Spleen (tissue), 13 donors: ENCODE measurements at places on chromosomes 7 and 10. TPM values are rescaled to one million over a fixed set of nuclear protein-coding genes. Genes with fewer than 3 reads are reported as not detected.
A peak's percentile ranks its signal among the peaks of the same experiment; 100 is the strongest.

Gene RBP4
- total RNA-seq: not detected

Gene EMX2
- total RNA-seq: not detected

Gene PON1
- total RNA-seq: not detected

Gene GARIN1A
- 4.8 TPM for total RNA-seq

Gene AMZ1
- 1.2 TPM for total RNA-seq

Gene MYPN
- not detected for total RNA-seq

DNA sequence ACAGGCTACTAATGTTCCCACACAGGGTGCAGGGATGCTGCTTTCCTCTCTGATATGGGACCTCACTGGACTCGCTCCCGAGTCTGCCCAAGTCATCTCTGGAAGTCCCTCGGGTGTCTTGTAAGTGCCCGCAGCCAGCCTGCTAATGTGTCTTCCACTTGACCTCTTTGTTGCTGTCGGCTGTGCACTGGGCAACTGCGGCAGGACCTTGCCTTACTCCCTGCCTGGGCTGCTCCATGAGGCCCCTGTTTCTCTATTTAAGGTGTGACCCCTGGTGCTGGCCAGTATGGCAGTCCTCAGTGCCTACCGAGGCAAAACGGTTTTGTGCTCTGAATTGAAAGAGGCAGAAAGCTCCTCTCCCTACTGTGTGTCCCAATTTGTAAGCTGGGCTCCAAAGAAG is 88.8 kb upstream of the DUSP5 start:
- H3K36me3 ChIP-seq: no peaks in the 10 kb centered on the region
- H3K4me1 ChIP-seq: peaks cover 40% of the 10 kb centered on the region
- peaks cover 9% of the 10 kb centered on the region for H3K27me3 ChIP-seq
- H3K27ac ChIP-seq: no peak overlapping the region
- no peak for DNase-seq

DNA sequence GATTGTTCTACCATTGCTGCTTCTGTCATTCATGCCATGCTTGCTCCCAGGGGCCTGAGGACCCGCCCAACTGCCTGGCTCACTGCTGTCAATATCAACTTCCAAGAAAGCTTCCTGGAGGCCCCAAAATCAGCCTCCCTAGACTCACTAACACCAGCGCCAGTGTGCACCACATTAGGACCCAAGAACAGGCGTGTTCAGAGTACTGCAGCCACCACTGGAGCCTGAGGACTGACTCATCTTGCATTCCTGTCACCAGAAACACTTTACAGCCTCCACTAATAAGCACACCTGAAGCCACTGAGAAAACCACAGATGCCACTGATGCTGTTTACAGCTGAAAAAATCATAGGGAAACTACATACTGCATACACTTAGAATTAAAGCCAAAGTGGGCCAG is 1284.3 kb downstream of the TYW1 start:
- no peaks in the 10 kb centered on the region for H3K4me1 ChIP-seq
- no peak overlapping the region for H3K27ac ChIP-seq
- H3K36me3 ChIP-seq: no peaks in the 10 kb centered on the region
- no peak for DNase-seq
- H3K27me3 ChIP-seq: no peaks in the 10 kb centered on the region
- H3K4me3 ChIP-seq: no peak overlapping the region

DNA sequence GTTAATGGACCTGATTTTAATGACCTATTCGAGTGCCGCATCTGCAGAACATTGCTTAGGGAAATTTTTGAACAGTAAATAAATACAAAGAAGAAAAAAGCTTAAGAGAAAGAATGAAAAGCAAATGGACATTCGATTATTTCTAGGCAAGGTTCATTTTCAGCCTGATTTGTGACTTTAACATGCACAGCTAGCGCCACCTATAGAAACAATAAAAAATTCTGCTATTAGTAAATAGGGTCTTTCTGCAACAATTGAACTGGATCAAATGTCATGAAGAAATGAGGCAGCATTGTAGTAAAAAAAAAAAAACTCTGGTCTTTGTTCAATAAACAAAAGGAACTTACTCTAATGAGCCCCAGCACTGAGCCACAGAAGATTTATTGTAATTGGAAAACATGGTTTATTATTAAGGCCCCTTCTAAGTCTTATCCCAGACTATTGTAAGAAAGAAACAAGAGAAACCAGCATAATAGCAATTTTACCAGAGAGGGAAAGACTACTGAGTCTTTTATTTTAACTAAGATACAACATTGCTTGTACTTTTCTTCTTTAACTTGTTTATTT is 41.4 kb upstream of the GHITM start:
- H3K4me3 ChIP-seq: no peak overlapping the region
- H3K4me1 ChIP-seq: no peaks in the 10 kb centered on the region

GRCh38 chr10:16944402-16944801 is 127.2 kb upstream of the RSU1 start:
- no peaks in the 10 kb centered on the region for H3K27me3 ChIP-seq
- H3K36me3 ChIP-seq: no peaks in the 10 kb centered on the region
- no peaks in the 10 kb centered on the region for H3K4me1 ChIP-seq
- no peak for DNase-seq

GRCh38 chr7:1742555-1743303 is 72.7 kb downstream of the ELFN1 start:
- peaks cover 23% of the 10 kb centered on the region for H3K27me3 ChIP-seq
- peaks cover 7% of the 10 kb centered on the region for H3K4me1 ChIP-seq
- peak overlapping the region; percentile 69 for H3K27ac ChIP-seq
- peak; percentile 82 for DNase-seq
- H3K36me3 ChIP-seq: no peaks in the 10 kb centered on the region
- H3K4me3 ChIP-seq: peak overlapping the region; percentile 55

GRCh38 chr10:76463111-76463510 is 1031.7 kb downstream of the LRMDA start:
- no peaks in the 10 kb centered on the region for H3K27me3 ChIP-seq
- DNase-seq: no peak
- H3K4me1 ChIP-seq: no peaks in the 10 kb centered on the region
- no peaks in the 10 kb centered on the region for H3K36me3 ChIP-seq

DNA sequence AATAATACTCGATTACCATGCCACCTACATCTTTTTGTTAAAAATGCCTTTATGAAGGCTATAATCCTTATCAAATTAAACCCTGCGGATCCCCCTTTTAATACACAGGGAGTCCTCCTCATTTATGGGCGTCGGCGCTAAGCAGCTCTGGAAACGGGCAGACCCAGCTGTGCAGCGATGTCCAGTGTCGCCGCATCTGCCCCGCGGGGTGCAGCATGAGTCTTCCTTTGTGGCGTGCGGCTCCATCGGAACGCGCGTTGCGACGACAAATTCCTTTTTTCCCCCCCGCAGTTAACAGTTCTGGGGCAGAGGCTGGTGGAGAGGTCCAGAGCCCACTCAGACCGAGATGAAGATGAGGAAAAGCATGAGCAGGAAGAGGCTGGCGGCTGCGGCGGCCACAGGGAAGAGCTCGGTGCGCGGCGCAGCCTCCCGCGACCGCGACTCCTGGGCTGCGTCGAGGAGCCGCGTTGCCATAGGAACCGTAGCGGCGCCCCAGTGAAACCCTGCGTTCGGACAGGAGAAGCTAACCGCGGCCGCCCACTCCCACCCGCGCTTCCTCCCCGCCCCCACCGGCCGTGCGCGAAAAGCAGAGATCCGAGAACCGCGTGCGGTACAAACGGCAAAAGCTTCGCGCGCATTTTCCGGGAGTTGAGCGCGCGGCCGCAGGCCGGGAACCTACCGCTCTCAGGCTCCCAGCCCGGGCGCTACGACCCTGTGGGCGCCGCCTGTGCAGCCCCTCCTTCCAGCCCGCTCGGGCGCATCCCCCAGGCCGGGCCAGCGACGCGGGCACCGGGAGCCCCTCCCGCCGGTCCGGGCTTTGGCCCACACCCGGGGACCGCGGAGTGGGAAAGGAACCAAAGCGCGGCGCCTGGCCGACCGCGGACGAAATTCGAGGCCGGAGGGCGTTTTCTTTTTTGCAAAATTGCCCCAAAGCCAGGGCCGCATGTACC is 130.6 kb downstream of the SPAG6 start:
- peaks cover 25% of the 10 kb centered on the region for H3K4me1 ChIP-seq
- peaks cover 36% of the 10 kb centered on the region for H3K27me3 ChIP-seq
- H3K4me3 ChIP-seq: peak overlapping the region; percentile 34
- no peaks in the 10 kb centered on the region for H3K36me3 ChIP-seq

DNA sequence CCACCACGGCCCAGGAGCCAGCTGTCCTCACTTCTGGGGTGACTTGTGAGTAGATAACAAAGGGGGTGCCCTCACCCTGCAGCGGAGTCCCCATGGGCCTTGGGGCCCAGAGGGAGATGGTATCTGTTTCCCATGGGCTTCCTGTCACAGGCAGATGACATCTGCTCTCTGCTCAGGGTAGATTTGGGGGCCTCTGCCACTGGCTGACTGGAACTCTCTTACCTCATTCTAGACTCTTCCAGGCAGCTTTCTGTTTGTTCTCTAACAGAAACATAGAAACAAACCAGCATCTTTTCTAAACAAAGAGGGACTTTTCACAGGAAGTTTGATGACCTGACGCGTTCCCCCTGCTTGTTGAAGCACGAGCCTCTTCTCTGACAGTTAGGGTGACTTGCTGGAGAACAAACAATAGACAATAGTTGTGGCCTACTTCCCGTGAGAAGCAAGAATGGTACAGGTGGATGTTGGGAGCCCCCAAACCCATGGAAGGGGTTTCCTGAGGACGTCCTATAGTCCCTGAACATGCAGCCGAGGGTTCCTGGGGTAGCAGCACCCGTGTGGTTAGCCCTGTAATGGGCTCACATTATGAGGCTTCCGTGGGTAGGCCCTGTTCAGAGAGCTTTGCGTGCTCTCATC is 61.6 kb downstream of the GRK5 start:
- no peaks in the 10 kb centered on the region for H3K27me3 ChIP-seq
- H3K4me3 ChIP-seq: no peak overlapping the region
- peak overlapping the region; percentile 93 for H3K27ac ChIP-seq

- no peaks in the 10 kb centered on the region for H3K4me1 ChIP-seq
- no peak overlapping the region for H3K4me3 ChIP-seq
- no peak for DNase-seq
- no peaks in the 10 kb centered on the region for H3K27me3 ChIP-seq
- no peaks in the 10 kb centered on the region for H3K36me3 ChIP-seq
Observed at GRCh38 chr7:39530971-39531370, 35.2 kb upstream of the YAE1 start.

GRCh38 chr10:97896756-97897358 is 47.2 kb downstream of the GOLGA7B start:
- no peaks in the 10 kb centered on the region for H3K4me1 ChIP-seq
- H3K4me3 ChIP-seq: no peak overlapping the region
- no peaks in the 10 kb centered on the region for H3K27me3 ChIP-seq
- H3K27ac ChIP-seq: no peak overlapping the region
- no peak for DNase-seq
- H3K36me3 ChIP-seq: no peaks in the 10 kb centered on the region

- no peak overlapping the region for H3K4me3 ChIP-seq
- no peaks in the 10 kb centered on the region for H3K36me3 ChIP-seq
- DNase-seq: no peak
- no peaks in the 10 kb centered on the region for H3K4me1 ChIP-seq
- no peaks in the 10 kb centered on the region for H3K27me3 ChIP-seq
- no peak overlapping the region for H3K27ac ChIP-seq
Observed at GRCh38 chr10:133207627-133208026, 22.4 kb upstream of the UTF1 start.

DNA sequence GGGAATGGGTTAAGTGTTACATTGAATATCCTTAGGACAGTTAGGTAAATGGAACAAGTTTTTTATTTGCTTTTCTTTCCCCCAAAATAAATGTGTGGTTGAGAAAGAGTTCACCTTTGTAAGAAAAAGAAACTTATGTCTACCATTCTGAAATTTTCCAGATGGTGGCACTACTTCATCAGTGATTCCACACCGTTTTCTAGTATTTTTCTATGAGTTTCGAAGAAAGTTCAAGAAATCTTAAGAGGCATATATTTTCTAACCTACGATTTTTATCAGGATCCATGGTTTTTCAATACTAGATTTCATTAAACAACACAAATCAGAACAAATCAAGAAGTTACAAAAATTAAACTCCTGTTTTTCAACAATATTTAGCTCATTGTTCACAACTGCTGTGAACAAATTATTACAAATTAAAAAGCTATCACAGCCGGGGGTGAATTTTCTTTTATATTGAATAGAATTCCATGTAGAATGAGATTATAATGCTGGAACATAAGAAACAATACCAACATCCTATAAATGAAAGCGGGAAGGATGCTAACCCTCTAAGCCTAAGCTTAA is 163.1 kb upstream of the NPVF start:
- no peaks in the 10 kb centered on the region for H3K36me3 ChIP-seq
- no peak for DNase-seq
- H3K4me1 ChIP-seq: peaks cover 4% of the 10 kb centered on the region
- H3K4me3 ChIP-seq: no peak overlapping the region
- H3K27ac ChIP-seq: no peak overlapping the region
- H3K27me3 ChIP-seq: no peaks in the 10 kb centered on the region

- H3K36me3 ChIP-seq: no peaks in the 10 kb centered on the region
- peaks cover 7% of the 10 kb centered on the region for H3K27me3 ChIP-seq
- no peak overlapping the region for H3K4me3 ChIP-seq
- no peak overlapping the region for H3K27ac ChIP-seq
- no peak for DNase-seq
Observed at GRCh38 chr10:80359644-80360043, 3.1 kb downstream of the DYDC2 start.
